Activated CD4-positive, alpha-beta T cell treated with anti-CD3 and anti-CD28 coated beads, Interleukin-2, amount 10 ng/mL, durations not matched to agents 7 days and 5 days (primary cell): ENCODE measurements at places on chromosomes 6 and 20.

DNA sequence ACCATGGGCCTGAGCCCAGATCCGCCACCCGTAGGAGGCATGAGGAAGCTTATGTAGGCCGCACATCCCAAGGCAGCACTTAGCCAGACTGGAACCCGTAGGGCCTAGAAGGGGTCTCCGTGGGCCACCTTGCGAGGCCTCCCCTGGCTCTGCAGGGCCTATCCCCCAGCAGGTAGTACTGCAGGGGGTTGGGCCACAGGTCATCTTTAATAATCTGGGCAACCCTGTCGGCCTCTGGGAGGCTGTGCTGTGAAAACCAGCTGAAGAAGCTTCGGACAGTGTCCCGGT is 18.5 kb downstream of the PLAGL2 start:
- DNase-seq, result no peak

GRCh38 chr6:123841067-123841896 is 37.6 kb downstream of the NKAIN2 start:
- no peak for DNase-seq

DNA sequence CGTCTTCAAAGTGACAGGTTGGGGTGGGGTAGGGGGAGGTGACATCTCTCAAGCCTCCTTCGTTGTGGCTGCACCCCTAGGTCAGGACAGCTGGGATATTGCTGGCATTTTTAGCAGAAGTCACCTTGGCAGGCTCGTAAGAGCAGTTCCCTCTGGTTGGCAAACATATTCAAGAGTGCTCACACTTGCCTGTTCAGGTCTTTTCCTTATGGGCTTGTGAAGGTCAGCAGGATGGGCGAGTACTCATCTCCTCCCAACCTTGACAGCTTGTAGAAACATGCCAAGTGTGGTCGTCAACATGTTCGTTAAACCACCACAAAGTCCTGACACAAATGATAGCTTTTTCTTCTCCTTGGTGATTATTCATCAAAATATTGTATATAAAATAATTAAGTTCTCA is 113.6 kb downstream of the HDGFL1 start:
- no peak for DNase-seq

DNA sequence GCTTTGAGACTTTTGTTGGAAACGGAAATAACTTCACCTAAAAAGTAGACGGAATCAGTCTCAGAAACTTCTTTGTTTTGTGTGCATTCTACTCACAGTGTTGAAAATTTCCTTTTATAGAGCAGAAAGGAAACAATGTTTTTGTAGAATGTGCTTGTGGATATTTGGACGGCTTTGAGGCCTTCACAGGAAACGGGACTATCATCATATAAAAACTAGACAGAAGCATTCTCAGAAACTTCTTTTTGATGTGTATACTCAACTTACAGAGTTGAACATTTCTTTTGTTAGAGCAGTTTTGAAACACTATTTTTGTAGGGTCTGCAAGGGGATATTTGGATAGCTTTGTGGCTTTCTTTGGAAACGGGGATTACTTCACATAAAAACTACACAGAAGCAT is 627.5 kb upstream of the ZNF337 start:
- no peak for DNase-seq

DNA sequence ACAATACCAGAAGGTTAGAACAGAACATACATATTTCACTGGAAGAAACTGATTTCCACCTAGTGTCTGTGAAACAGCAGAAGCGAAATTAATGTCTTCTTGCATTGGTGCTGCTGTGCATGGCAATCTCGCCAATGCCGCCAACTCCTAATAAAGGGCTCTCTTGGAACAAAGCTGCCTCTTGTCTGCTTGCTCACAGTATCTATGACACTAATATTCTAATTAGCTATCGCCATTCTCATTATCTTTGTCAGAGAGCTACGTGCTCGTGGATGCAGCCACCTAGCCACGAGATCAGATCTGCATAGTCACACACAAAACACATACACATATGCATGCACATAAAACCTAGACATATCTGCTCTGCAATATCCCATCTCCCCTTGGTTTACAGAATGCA is 145.9 kb upstream of the OLIG3 start:
- no peak for DNase-seq

- DNase-seq, result no peak
These were observed 1.5 kb upstream of the GFOD1 start for GRCh38 chr6:13488896-13489237.

DNA sequence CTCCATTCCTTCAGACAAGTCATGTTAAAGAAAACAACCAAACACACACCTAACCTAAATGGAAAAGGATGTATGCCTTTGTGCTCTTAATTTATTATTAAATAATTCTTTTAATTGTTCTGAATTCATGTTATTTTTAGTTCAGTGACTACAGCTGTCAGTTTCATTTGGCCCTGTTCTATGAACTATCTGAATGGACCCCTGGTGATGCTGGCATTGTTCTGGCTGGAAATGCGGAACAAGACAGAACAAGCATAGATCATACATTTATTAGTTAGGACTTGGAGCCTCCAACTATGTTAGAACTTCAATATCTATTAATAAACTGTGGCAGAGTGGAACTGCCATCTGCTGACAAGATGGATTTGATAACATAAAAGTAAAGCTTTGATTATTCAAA is 5.7 kb downstream of the MAP3K7 start:
- DNase-seq, result no peak

DNA sequence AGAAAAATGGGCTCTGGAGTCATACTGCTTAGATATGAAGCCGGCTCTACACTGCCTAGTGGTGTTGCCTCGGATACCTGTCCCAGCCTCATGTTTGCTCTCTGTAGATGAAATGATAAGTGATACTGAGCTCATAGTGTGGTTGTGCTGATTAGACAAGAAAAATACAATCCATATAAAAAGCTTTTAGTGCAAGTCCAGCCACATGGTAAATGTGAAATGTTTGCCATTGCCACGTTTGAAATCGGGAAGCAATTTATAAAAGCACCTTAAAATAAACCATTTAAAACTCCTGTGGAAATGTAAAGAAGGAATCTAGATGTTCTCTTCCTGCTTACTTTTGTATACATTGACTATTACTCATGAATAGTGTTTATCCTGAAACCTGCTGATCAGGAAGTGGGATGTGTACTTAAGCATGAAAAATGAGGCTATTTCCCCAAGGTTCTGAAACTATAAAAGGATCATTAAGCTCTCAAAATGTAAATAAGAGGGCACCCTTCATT is 13.1 kb upstream of the PBOV1 start:
- DNase-seq, result no peak

DNA sequence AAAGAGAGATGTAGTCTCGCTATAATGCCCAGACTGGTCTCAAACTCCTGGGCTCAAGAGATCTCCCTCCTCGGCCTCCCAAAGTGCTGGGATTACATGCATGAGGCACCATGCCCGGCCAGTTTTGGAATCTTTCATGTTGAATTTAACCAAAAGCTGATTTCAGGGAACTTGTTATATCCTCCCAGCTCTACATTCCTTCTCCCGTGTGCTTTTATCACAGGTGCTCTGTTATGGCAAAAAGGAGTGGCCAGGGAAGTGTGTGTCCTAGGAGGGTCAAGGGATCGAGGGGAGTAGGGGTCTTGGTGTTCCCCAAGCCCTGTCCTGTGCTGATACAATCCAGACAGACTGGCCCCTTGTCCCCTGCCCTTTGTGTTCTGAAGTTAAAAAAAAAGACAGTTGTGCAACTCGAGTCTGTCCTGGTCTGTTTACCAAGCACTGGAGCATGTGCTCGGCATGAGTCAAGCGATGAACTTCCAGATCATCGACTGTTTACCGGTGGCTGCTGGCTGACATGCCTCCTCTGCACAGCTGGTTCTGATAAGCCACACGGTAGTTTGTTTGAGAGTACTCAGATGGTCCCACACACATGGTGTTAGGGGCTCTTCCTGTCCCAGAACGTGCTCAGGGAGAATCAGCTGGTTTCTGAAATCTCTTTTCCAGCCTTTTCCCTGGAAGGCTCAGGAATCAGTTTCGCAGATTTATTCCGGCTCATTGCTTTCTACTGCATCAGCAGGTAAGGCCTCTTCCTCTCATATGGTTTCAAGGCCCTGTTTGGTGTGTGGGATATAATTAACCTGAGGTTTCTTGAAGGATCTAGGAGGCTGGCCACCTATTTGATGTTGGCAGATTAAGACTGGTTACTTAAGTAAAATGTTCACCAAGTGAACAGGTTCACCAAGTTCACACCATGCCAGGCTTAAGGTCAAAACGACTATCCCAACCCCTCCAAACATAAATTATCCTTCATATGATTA is 52.6 kb upstream of the NAA20 start:
- DNase-seq, result no peak

DNA sequence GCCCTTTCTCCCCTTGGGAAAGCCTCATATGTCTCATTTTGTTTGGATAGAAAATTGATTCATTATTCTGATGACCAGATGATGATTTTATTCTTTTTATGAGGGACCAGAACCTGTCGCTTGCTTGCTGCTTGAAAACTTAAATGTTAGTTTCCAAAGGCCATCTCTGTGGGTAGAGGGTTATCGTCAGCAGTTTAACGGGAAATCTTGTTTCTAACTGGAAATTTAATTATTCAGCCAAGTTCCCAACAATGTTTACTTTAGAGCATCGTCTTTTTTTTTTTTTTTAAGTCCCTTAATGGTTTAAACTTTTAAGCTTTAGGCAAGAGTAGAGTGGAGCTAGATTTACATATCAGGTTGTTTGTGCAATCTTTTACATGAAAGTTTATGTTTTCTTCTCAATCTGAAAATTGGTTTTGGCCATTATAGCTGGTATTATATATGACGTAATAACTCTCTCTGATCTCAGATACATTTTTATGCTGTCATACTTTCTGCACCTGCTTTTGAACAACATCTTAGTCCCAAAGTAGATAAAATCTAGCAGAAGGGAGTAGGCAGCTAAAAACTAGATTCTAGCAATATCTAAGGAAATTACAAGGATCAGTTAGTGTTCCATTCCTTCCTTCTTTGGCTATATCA is 93.9 kb downstream of the FOXO3 start:
- no peak for DNase-seq

GRCh38 chr6:159830501-159831372 is 30.7 kb downstream of the PNLDC1 start:
- no peak for DNase-seq

- DNase-seq, result no peak
These were observed 524 bp upstream of the NOL4L start for GRCh38 chr20:32585586-32586127.

GRCh38 chr20:8903655-8904605 is 165.0 kb upstream of the PLCB4 start:
- DNase-seq, result no peak

DNA sequence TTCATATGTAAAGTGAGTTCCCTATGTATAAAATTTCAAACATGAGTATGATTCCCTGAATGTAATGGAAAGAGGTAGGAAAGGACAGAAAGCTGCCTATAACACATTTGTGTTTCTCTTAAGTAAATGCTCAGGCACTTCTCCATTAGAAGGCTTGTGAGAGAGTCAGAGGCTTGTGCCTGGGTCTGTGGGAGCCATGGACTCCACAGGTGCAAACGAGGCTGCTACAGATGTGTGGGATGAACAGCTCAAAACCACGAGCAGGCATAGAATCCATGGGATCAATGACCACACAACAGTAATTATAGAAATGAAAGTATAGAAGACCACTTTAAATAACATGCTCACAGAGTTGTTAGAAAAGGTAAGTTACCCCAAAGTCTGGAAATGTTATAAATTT is 134.4 kb downstream of the ARID1B start:
- DNase-seq, result no peak

DNA sequence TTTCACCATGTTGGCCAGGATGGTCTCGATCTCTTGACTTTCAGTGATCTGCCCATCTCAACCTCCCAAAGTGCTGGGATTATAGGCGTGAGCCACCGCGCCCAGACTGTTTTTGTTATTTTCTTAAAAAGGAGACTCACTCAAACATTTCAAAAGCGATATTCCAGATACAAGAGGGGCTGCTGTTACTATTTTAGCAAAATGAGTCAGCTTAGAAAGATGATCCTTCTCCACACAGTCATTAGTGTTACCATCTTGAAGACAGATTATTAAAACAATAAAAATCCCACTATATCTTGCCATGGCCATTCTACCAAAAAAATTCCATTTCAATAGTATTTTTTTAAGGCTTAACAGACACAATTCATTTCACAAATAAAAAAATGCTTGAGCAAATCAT is 102.8 kb downstream of the PREP start:
- DNase-seq, result no peak

DNA sequence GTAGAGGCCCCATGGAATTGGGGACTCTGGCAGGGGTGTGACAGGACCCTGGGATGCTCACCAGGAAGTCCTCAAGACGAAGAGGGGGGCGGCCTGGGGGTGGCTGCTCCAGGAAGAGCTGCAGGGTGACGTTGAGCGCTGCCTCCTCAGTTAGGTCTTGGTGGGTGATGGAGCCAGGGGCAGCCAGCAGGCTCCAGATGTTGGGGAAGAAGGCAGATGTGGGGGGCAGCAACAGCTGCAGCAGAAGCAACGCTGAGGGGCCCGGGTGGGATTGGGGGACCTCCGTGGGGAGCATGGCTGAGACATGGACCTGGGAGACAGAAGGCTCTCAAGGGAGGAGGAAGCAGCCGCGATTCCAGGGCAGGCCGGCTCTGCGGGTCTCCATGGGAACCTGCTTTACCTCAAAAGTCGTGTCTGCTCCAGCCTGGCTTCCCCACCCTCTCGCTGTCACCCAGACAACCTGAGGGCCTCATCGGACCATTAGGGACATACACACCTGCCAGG is 591 bp downstream of the VWA7 start:
- no peak for DNase-seq

GRCh38 chr20:50712771-50713656 is 18.4 kb upstream of the PARD6B start:
- DNase-seq, result no peak

- DNase-seq, result no peak
These were observed 433.9 kb upstream of the MAP3K7 start for GRCh38 chr6:91020744-91021143.

DNA sequence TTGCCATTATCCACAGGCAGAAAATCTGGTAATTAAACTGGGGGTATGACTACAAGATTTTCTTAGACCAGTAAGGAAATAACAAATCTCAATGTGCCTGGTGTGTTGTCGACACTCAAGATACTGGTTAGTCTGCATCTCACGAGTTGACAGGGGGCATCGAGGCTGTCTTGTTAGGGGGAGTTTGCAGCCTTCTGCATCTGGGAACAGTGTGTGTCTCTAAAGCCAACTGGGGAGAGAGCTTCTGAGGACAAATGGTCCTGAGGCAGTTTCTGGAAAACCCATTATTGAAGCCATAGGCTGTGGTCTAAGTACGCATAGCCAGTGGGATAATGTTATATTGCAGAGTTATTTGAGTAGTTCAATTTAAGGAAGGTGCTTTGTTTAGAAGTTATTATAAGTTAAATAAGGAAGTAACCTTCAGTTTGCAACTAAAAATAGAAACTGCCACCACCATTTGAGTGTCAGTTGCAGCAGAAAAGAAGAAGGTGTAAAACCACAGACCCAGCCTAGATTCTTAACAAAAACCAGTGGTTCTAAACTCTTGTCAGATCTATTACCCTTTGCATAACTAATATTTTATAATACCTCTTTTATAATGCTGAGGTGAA is 15.4 kb upstream of the MAPK13 start:
- no peak for DNase-seq

GRCh38 chr20:39825950-39826349 is 863.1 kb downstream of the MAFB start:
- no peak for DNase-seq
